Lung (tissue), 17 donors: ENCODE measurements at places on chromosomes 16 and 17. TPM values are rescaled to one million over a fixed set of nuclear protein-coding genes. Genes with fewer than 3 reads are reported as not detected.

- DNase-seq = no peak
Measured at GRCh38 chr17:5644065-5644464, 59.8 kb upstream of the NLRP1 start.

- peak; percentile 94 for DNase-seq
Measured at GRCh38 chr16:70437017-70437581, 1.8 kb downstream of the ST3GAL2 start.

DNA sequence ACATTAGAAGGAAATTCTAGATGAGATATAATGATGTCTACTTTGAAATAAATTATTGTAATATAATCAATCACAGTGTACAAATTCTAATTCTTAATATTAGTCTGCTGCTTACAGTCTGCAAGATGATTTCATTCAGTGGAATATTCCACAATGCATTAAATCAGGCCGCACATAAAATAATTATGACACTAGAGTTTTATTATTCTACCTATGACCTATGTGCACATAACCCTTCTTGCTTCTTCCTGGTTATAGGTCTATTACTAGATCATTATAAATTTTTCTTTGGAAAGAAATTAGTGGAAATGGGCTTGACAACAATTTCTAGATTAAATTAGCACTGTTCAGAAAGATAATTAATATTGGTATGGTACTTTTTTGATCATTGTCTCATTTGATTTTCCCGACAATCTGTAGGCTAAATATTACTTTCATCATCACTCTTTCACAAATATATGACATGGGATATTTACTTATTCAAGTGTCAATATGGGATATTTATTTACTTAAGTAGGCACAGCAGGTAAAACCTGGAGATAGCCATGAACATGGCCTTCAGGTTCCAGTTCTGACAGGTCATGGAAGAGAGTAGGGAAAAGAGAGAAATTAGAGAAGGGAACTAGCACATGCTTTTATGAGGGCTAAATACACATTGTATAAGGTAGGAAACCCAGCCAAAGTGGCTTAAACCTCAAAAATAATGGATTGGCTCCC is 476.4 kb downstream of the TOX3 start:
- DNase-seq = no peak

DNA sequence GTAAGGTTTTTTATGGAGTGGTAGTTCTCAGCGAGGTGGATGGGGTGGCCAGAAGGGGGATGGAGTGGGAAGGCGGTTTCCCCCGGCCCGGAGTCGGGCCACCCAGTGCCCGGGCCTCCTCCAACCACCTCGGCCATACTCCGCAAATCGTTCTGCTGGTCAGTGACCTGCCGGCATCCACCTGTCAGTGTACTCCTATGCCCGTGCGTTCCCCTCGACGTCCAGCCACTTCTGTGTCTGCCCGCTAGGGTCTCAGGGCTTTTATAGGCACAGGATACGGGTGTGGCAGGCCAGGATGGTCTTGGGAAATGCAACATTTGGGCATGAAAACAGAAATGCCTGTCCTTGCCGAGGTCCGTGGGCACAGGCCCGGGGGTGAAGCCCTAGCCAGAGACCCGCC is 19.3 kb upstream of the ASGR2 start:
- no peak for DNase-seq

DNA sequence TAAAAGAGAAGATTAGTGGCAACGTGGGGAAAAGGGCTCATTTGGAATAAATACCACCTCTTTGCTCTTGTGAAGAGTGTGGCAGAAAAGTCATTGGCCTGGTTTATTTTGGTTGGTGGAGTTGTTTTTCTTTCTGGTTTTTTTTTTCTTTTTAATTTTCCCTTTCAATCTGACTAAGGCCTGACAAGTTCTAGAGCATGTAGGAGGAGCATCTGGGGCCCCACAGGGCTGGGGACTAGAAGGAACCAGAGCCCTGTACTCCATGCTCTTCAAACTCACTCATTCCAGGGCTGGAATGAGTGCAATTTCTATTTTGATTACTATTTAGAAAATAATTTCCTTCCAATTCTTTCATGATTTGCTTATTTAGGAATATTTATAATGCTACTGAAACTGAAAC is 13.3 kb downstream of the IRX5 start:
- DNase-seq = no peak

MYH1 gene
- polyA plus RNA-seq = 0.02 TPM

EFNB3 gene
- 0.87 TPM for polyA plus RNA-seq

GRCh38 chr17:43917016-43917347 is 9.6 kb upstream of the MPP2 start:
- DNase-seq = no peak

DNA sequence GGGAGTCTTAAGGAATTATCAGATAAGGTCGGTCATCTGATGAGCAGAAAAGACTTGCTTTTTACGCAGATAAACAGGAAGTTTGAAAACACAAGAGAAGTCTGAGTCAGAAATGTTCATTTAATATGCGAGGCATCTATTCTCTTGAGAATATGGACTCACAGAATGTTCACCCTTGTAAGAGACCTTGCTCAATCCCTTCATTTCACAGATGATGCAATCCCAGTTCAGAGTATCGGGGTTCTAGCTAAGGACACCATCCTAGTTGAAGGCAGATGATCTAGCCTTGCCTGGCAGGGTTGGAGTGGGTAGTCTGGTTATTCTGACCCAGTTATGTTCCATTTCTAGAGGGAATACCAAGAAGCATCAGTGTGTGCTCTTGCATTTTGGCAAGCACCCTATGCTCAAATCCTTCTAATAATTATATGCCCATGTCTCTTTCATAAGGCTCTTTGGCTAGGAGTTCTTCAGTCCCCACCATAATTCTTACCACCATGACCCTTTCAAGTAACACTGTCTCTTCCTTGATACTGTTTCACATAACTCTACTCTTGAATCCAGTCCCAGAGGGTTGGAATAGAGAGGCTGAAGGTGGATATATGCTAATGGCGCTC is 42.5 kb downstream of the YPEL2 start:
- DNase-seq = no peak

DNA sequence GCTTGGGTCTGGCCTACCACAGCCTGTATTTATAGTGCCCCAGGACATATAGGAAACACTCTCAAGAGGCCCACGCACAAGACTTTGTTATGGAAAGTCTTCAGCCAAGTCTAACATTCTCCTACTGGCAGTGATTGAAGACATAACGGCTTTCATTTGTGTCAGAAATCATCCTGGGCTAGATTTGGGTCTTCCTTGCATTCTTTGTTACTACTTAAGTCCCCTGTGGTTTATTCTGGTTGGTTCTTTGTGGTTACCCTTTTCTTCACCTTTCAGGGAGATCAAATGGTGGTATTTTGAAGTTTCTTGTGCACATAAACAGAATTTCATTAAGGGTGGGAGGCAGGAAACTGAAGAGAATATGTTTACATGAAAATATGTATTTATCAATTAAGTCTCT is 37.7 kb downstream of the REXO5 start:
- no peak for DNase-seq

- DNase-seq = no peak
Measured at GRCh38 chr16:54547052-54547451, 260.5 kb upstream of the IRX3 start.

DNA sequence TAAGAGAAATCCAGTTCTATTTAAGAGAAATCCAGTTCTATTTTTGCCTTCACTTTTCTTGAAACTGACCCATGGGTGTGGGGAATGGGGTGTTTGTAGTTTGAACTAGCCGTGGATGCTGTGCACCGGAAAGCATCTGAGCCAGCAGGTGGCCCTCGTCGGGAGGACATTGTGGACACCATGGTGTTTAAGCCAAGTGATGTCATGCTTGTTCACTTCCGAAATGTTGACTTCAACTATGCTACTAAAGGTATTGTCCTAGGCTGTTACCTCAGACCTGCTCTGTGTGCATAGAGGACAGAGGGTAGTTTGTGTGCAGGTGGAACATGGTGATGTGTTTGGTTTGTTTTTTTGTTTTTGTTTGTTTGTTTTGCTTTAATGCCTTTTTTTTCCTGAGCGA is 3.3 kb downstream of the ATXN2L start:
- no peak for DNase-seq

MYCBPAP gene
- 0.90 TPM for polyA plus RNA-seq

DNA sequence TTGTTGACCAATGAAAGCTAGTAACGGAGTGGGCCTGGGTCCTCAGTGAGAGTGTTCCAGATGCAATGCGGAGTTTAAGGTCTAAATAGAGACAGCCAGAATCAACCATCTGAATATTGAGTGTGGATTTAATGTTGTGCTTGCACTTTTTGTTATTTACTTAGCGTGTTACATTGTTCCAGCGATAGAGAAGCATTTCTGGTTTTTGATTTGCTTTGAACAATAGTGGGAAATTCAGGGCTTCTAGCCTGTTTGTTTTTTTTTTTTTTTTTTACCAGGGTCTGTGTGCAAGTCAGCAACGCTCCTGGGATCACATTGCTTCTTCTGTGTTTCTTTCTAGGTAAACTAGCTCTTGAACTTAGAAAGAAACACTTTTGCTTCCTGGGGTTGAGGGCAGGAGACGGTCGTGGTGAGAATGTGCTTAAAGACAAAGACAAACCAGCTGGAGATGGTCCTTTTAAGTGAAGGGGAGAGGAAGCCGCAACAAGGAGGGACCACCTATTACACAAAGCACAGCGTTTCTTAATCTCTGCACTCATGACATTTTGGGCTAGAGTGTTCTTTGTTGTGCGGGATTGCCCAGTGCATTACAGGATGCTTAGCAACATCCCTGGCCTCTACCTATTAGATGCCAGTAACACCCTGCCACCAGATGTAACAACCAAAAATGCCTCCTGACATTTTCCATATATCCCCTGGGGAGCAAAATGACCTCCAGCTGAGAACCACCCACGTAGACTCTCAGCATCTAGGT is 119.2 kb downstream of the MAP2K6 start:
- no peak for DNase-seq

DNA sequence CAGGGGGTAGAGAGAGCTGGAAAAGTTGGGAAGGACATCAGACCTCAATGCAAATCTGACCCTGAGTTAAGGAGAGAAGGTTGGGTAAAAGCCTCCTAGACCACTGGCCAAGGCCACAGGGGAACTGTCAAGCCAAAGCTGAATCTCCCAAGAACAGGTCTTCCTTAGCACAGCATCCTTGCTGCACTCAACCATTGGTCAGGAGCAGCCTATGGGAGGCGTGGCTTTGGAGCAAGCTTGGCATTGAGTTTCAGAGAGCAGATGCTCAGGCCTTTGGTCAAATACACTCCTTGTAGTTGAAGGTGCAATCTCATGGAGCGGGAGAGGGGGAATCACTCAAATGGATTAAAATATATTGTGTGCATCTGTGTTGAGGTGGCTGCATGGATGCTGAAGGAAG is 21.8 kb downstream of the SOX9 start:
- DNase-seq = no peak

DNA sequence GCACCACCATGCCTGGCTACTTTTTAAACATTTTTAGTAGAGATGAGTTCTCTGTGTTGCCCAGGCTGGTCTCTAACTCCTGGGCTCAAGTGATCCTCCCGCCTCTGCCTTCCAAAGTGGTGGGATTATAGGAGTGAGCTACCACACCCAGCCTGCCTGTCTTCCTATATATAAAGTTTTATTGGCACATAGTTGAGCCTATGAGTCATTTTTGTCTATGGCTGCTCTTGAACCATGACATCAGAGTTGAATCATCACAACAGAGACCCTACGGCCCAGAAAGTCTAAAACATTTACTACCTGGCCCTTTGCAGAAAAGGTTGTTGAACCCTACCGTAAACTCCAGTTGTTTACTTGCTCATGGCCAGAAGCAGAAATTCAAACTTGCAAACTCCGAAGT is 7.9 kb downstream of the SEPTIN12 start:
- no peak for DNase-seq

DNA sequence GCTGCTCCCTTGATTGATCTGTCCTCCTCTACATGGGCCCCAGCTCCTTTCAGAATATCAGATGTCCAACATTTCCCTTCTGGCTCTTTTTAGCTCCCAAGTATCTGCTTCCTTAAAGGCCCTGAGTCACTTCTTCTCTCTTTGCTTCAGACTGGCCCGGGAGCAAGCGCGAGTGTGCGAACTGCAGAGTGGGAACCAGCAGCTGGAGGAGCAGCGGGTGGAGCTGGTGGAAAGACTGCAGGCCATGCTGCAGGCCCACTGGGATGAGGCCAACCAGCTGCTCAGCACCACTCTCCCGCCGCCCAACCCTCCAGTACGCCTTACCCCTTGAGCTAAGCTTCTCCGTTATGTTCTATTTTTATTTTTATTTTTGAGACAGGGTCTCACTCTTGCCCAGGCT is 12.3 kb downstream of the CNTROB start:
- no peak for DNase-seq

ADGRG1 gene
- 18.9 TPM for polyA plus RNA-seq

SLC38A8 gene
- 1.2 TPM for polyA plus RNA-seq

- DNase-seq = no peak
Measured at GRCh38 chr16:56684256-56684925, 2.1 kb downstream of the MT1X start.
